ENCODE measurements at places on chromosomes 11 and 22. TPM values are rescaled to one million over a fixed set of nuclear protein-coding genes. Genes with fewer than 3 reads are reported as not detected.

DNA sequence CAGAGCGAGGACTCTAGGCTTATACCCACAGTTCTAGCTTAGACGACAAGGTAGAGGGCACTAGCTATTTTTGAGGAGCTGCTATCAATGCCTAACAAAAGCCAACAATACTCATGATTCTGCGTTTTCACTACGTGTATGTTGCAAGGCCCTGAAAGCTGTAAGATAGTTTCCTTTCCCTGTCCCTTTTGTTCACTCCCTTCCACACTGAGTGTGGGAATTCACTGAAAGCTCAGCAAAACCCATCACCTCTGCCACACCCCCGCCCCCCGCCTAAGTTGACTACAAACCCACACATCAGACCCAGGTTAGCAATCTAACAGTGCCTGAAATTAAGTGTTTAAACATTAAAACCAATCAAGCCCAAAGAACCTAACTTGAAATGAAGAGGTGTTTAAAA lies 6.2 kb upstream of the LDLRAD3 start:
- DNase-seq = no peak

OR51E2 gene
- not detected for polyA plus RNA-seq

GRCh38 chr11:126113012-126113411 lies 50.3 kb upstream of the CDON start:
- DNase-seq = no peak

ANGPTL5 gene
- not detected for polyA plus RNA-seq

GRCh38 chr11:77381729-77382665 lies 80.5 kb upstream of the GDPD4 start:
- DNase-seq = no peak

- peak; percentile 32 for DNase-seq
These were observed 6.7 kb downstream of the PHOX2A start for GRCh38 chr11:72237112-72237931.

DLG2 gene
- polyA plus RNA-seq = 0.30 TPM

MIAT gene
- polyA plus RNA-seq = 0.29 TPM

DNA sequence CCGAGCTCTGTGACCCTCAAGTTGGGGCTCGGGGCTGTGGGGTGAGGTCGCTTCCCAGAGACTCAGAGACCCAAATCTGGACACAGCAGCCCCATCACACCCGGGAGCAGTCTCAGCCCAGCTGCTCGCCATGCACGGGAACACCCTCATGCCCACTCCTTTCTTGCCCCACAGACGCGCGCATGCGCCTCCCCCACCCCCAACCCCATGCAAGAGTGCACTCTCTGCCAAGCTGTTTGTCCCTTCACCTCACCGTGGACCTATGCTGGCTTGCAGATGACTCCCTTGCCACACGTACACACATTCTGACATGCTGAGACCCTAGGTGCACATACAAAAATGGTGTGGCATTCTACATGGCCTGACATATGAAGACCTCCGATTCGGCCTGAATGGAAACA lies 478 bp upstream of the CD248 start:
- no peak for DNase-seq

DNA sequence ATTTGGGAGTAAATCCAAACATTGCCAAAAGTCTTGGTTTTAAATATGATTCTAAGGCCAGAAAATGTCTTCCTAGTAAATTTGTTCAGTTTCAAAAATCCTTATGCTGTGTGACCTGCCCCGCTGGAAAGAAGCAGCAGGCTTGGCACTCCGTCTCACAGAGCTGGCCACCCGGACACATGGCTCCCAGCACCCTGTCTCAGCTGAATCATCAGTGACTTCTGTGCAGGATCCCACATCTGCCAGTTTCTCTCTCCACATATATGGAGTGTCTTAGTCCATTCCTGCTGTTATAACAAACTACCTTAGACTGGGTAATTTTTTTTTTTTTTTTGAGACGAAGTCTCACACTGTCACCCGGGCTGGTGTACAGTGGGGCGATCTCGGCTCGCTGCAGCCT lies 356.7 kb downstream of the TBC1D22A start:
- no peak for DNase-seq

- peak; percentile 53 for DNase-seq
These were observed at the start of gene CYB5R2 for GRCh38 chr11:7672960-7673723. Gene CYB5R2, minus strand, starts transcription at chr11:7673500. Its CDS starts 675 bp downstream, at chr11:7672825.

CASP5 gene
- polyA plus RNA-seq = 0.10 TPM

DNA sequence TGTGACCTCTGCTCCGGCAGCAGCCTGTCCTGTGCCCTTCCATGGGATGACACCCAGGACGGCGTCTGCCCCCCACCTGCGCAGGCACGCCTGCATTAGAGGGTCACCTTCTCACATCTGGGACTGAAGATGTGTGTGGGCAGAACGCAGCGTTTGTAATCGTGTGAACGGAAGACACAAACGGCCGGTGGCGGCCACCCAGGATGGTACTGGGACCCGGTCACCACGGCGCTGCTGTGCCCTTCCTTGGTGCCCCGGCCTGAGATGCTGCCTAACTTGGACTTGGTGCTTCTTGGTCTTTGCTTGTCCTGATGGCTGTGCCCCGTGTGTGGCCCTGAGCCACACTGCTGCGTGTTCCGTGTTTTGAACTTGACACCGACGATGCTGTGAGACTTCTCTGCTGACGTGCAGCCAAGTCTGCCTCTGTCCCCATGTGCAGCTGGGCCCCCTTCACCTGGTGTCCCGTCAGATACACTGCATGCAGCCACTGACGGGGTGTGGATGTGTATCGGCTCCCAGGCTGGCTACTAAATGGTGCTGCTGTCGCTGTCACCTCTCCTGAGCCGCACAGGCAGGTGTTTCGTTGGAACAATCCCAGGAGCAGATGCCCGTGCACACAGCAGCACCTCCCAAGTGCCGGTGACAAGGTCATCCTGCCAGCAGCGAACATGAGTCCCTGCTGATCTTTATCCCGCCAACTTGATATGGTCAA lies 21.4 kb downstream of the YPEL1 start:
- no peak for DNase-seq

DNA sequence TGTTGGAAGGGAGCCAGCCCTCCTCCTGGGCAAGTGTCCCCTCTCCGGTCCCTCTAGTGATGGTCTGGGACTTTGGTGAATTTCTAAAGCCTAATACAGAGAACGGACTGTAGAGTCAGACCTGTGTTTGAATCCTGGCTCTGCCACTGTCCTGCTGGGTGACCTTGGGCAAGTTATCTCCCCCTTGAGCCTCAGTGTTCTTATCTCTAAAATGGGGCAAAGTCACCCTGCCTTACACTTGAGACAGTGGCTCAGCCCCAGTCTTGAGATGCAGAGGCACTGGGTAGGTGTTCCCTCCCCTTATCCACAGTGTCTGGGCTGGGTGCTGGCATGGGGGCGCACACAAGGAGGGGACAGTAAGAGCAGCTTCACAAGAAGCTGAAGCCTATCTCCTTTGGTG lies 20.9 kb downstream of the DGAT2 start:
- DNase-seq = no peak

GRCh38 chr11:64290352-64291261 lies 495 bp upstream of the KCNK4 start:
- no peak for DNase-seq

- peak; percentile 67 for DNase-seq
These were observed 18.0 kb upstream of the IL17REL start for GRCh38 chr22:50030297-50031188.

DNA sequence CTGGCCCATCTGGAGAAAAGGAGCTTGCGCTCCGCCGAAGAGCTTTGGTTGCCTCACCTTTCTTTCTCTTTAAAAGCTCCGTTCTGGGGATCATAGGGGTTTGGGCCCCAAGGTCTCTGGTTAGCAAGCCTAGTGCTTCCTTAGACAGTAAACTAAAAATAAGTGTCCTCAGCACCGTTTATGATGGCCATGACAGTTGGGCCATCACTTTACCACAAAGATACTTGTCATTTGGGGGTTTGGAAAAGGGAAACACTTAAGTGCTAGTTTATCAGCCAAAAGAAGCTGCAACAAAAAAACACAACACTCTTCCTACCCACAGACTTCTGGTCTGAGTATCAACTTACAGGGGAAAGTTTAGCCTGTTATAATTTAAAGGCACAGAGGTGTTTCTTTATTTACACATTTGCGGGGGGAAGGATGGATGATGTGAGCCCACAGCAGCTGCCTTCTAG lies 88.4 kb upstream of the CD44 start:
- no peak for DNase-seq

DNA sequence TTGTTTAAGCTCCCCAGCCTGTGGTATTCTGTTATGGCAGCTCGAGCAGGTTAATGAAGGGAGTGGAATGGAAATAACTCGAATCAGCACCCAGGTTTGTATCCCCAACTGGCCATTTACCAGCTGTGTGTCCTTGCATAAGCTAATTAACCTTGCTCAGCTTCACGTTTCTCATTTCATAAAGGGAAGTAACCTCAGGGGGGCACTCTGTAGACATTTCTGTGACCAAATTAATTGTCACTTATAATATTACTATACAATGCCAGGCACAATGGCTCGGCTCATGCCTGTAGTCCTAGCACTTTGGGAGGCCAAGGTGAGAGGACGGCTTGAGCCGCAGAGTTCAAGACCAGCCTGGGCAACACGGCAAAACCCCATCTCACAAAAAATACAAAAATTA lies 13.8 kb downstream of the ADA2 start:
- DNase-seq = no peak

- no peak for DNase-seq
These were observed 62.5 kb downstream of the TIMP3 start for GRCh38 chr22:32864041-32864440.

NTM gene
- polyA plus RNA-seq = 0.08 TPM

GRCh38 chr22:31044262-31044861 lies 36.8 kb upstream of the SMTN start:
- no peak for DNase-seq

GRCh38 chr22:22888571-22889353 lies 1.1 kb downstream of the IGLL5 start:
- no peak for DNase-seq

- no peak for DNase-seq
These were observed 62.6 kb upstream of the PHF21B start for GRCh38 chr22:45072322-45072903.

GRCh38 chr11:106925245-106925644 lies 93.0 kb downstream of the GUCY1A2 start:
- no peak for DNase-seq

DNA sequence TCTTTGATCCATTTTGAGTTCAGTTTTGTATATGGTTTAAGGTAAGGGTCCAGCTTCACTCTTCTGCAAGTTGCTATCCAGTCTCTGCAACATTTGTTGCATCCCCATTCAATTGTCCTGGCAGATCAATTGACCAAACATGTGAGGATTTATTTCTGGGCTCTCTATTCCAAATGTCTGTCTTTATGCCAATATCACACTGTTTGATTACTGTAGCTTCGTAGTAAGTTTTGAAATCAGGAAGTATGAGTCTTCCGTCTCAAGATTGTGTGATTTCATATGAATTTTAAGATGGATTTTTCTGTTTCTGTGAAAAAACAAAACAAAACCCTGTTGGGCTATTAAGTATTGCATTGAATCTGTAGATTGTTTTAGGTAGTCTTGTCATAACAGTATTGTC lies 17.0 kb downstream of the APLP2 start:
- DNase-seq = no peak

GRCh38 chr11:105456950-105457349 lies 152.9 kb upstream of the GRIA4 start:
- no peak for DNase-seq

DNA sequence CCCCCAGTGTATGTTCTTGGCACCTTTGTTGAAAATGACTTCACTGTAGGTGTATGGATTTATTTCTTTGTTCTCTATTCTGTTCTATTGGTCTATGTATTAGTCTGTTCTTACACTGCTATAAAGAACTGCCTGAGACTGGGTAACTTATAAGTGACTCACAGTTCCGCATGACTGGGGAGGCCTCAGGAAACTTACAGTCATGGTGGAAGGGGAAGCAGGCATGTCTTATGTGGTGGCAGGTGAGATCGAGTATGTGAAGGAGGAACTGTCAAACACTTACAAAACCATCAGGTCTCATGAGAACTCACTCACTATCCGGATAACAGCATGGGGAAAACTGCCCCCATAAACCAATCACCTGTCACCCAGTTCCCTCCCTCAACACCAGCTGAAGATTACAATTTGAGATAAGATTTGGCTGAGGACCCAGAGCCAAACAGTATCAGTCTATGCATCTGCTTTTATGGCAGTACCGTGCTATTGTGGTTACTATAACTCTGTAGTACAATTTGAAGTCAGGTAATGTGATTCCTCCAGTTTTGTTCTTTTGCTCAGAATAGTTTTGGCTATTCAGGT lies 836.2 kb downstream of the DLG2 start:
- DNase-seq = no peak

- DNase-seq = no peak
These were observed 6.1 kb upstream of the RNASEH2C start for GRCh38 chr11:65726660-65727059.

GRIA4 gene
- polyA plus RNA-seq = not detected

GRCh38 chr22:19307872-19308271 lies 16.4 kb upstream of the CLTCL1 start:
- DNase-seq = no peak

DNA sequence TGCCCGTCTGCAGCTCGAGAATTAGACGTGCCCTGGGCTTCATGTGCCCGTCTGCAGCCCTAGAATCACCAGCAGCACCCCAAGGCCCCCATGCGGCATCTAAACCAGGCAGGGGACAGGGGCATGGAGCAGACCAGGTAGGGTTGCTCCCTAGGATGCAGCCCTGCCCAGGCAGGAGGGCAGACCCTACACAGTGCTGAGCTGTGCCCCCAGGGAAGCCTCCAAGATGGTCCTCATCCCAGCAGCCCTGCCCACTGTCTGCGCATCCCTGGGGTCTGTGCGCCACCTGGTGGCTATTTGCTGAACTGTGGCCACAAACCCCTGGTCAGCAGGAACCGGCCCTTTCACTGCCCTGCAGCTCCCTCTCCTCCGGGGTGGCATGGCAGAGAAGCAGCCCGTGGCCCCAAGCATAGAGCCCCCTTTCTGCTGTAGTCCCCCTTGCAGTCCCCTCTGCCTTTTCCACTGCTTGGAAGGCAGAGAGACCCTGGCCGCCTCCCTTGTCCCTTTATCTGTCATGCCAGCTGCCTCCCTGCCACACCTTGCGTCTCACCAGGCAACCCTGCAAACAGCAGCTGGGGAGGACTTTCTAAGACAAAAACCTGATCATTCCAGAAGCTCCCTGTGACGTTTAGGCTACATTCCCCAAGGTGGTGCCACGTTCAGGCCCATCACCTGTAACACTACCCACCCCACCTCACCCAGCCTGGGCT lies 86.6 kb downstream of the KCNQ1 start:
- peak; percentile 87 for DNase-seq

DNA sequence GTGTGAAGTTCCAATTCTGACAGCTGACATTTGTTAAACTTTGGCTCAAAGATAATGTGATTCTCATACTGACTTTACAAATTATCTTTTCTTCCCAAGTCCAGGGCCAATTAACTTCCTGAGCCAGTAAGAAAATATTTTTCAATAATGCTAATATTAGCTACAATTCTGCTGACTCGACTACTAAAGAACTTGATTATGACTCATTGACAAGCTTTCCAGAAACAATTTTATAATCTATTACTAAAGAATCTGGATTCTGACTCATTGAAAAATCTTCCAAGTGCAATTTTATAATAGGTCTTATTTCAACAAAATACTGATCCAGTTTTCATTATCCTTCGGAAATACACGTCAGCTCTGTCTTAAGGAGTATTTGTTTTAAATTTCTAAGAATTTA lies 12.9 kb upstream of the XKR3 start:
- no peak for DNase-seq

- DNase-seq = no peak
These were observed 918 bp upstream of the CAPN5 start for GRCh38 chr11:77065878-77066228.

C11orf97 gene
- polyA plus RNA-seq = 0.94 TPM

INPP5J gene
- polyA plus RNA-seq = 0.06 TPM

SAAL1 gene
- polyA plus RNA-seq = 3.6 TPM

ADM2 gene
- 2.8 TPM for polyA plus RNA-seq

LINC01488 gene
- polyA plus RNA-seq = 0.61 TPM

ESAM gene
- polyA plus RNA-seq = 9.9 TPM

OR10G8 gene
- polyA plus RNA-seq = not detected
